ENCODE measurements at places on chromosomes 1 and 21.

DNA sequence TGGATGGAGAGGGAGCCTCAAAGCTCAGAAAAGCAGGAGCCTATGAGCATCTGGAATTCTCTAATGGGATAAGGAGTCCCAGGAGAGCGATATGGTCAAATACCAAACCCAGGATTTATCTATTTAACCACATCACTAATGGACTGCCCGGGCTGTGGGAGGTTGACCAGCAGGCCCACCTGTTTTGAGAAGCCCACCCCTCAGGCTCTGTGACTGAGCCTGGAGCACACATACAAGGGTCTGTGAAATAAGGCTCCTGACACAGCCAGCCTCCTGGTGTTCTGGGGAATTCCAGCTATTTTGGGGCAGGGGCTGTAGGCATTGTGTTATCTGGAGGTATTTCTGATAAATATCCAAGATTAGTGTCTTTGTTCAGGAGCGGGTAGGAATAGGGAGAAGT, 132.0 kb upstream of the C1orf21 start:
- no peak for DNase-seq

GRCh38 chr1:19703280-19703679, 38.6 kb downstream of the HTR6 start:
- no peak for DNase-seq

DNA sequence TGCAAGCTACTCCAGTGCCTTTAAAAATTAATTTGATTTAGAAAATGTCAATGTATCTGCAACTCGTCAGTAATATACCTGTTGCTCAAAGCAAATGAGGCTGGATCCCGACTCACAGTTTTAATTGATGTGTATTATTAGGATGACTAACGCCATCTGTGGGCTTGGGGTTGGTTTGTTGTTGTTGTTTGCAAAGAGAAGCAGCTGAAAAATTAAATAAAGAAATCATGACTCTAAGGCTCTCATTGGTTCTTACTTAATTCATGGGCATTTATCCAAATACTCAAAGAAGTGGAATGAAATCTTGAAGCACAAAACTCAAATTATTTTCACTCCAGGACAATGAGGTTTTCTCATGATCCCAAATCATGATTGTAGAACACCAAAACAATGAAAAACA, 46.4 kb downstream of the SEC16B start:
- DNase-seq, result no peak

DNA sequence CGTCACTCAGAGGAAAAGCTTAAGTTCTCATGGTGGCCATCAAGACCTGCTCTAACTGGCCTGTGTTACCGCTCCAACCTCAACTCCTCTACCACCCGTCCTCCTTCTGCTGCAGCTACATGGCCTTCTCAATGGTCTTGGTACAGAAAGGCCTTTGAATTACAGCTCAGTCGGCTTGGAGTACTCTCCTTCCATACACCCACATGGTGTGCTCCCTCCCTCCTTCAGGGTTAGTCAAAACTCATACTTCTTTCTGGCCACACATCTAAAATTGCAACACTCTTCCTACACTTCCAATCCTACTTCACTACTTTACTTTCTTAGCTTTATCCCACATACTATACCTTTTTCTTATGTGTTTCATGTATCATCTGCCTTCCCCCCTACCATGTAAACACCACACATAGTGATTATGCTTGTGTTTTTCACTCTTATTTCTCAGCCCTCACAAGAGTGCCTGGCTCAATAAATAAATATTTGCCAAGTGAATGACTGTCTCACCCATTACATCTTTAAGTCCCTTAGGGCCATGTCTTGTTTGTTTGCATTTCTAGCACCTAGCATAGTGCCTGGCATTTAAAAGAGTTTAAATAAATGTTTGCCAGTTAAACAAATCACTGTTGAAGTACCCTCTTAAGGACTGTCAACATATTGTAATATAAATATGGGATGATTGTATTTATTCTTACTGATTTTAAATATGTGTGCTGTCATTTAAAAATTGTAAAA, 37.6 kb upstream of the HMCN1 start:
- no peak for DNase-seq

- DNase-seq, result no peak
These were observed 1188.3 kb downstream of the BRINP3 start for GRCh38 chr1:189289346-189289745.

DNA sequence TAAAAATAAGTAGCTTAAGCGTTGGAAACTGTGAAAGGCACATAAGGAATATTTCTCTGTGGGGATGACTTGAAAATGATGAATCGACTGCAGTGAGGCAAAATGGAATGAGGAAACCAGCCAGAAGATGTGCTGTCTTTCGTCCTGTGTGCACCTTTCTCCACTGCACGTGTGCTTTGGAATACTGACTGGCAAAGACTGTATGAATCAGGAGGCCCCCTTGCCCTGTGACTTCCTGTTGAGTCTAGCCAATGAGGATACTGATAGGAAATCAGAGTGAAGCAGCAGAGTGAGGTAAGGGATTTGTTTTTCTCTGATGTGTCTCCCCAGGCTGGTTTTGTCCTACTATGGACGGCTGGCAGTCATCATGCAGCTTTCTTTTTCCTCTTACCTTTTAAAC, 118.2 kb upstream of the ADGRL4 start:
- no peak for DNase-seq

- no peak for DNase-seq
These were observed 694 bp downstream of the ZBTB7B start for GRCh38 chr1:155003227-155003765.

DNA sequence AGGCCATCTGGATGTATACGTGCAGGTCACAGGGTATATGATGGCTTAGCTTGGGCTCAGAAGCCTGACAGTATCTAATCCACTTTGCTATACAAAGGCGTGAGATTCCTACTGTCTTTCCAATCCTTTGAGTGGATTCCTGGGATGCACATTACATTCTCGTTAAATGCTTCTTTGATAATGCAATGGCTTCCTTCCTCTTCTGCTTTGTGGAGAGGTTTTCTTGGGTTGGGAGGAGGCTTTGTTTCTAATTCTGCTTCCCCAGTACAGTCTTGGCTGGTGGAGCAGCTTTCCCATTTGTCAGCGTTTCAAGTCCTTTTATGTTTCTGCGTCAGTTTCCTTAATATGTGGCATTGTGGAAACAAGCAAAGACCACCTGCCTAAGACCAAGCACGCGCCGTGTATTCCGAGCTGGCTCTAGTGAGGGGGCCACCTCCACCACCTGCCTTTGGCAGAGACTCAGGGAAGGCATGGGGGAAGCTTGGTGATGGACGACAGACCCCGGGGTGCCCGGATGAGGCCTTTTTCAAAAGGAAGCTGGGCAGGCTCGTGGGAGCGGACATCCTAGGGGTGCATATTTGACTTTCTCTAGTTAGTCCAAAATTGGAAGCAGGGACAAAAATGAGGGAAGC, 72.7 kb downstream of the WDR4 start:
- no peak for DNase-seq

- no peak for DNase-seq
These were observed 2.5 kb upstream of the TRAPPC3 start for GRCh38 chr1:36151845-36152203.

DNA sequence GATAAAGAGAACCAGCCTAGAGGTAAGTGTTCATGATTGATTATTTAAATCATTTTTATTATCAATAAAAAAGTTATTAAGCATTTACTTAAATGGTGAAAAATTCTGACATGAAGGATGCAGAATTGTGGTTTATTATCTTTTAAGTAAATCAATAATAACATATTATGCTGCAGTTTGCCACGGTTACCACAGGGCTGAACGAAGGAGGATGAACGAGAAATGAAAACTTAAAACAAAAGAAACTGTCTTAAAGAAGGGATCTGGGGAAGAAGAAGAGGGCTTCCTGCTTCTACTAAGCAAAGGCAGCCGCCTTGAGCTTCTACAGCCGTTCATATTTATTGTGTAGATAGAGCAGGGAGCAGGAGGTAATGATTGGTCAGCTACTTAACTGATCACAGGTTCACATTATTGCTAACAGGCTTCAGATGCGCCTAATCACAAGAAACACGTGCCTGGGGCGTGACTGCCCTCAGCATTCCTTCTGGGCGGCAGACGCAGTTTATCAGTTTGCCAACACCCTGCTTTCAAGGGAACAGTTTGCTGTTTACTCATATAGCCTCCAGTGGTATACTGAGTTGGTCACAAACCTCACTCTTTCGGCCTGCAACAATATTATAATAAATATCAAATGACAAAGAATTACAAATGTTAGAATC, 5.8 kb upstream of the FNBP1L start:
- DNase-seq, result no peak

GRCh38 chr21:44670642-44671432, 4.1 kb upstream of the KRTAP12-2 start:
- no peak for DNase-seq

GRCh38 chr1:22457836-22458235, 6.2 kb downstream of the ZBTB40 start:
- DNase-seq, result no peak

GRCh38 chr1:229203030-229203751, 67.7 kb upstream of the RAB4A start:
- DNase-seq, result peak; percentile 14

GRCh38 chr1:53255031-53255430, 16.7 kb upstream of the MAGOH start:
- no peak for DNase-seq

DNA sequence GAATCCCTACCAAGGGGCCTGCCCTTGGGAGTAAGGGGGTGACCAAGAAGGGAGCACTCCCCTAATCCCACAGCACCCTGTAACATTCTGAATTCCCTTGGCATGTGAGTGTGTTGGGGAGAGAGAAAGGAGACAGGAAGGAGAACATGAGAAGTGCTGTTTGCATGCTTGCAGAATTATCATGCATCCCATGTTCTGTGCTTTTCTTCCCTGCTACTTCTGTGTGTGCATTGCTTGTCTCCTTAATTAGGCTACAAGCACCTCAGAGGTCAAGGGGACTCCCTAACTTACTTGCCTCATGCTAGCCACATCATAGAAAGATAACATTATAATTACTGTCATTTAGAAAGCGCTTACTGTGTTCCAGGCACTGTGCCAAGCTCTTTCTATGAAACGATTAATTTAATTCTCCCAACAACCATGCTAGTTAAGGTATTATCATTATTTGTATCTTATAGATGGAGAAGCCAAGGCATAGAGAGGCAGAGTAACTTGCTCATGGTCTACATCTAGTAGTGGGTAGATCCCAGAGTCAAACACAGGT, 11.1 kb downstream of the NOS1AP start:
- no peak for DNase-seq

DNA sequence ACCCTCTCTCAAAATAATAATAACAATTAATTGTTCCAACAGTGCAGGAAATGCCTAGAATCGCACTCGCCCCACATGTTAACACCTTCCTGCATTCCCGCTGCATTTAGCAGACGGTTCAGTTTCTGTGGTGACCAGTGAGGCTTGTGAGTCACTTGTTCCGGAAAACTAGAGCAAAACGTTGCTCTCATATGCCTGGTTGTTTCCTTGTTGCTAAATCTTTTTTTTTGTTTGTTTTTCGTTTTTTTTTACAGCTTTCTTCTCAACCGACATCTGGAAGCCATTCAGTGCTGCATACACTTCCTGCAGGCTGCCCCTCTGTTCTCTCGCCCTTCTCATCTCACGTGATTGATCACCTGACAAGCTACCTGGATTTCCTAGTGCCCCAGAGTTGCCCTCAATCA, 56.9 kb upstream of the TMPRSS2 start:
- DNase-seq, result peak; percentile 7

GRCh38 chr1:154796303-154796892, 73.7 kb downstream of the KCNN3 start:
- no peak for DNase-seq

DNA sequence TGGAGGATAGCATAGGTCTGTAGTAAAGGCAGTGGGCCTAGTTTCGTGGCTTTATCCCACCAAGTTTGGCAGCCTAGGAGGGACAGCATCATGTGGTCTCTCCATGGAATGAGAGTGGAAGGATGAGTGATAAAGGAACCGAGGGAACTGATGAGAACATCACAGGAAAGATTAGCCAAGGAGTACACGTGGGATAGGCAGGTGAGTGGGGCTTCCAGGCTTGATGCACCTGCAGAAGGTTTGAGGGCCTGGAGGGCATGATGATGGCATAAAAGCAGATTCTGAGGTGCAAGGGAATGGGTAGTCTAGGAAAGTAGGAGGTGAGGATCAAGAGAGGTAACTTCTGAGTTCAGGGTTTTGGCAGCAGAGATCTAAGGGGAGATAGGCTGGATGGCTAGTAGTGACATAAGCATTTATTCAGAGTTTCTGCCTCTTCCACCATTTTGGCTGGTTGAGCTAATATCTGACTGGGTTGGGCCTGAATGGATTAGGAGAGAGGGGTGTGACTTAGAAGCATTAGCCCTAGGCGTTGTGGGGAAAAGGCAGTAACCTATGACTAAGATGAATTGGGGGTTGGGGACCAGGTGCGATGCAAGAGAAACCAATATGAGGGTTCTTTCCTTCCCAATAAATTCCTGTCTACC, 9.1 kb downstream of the PTGFRN start:
- DNase-seq, result no peak

DNA sequence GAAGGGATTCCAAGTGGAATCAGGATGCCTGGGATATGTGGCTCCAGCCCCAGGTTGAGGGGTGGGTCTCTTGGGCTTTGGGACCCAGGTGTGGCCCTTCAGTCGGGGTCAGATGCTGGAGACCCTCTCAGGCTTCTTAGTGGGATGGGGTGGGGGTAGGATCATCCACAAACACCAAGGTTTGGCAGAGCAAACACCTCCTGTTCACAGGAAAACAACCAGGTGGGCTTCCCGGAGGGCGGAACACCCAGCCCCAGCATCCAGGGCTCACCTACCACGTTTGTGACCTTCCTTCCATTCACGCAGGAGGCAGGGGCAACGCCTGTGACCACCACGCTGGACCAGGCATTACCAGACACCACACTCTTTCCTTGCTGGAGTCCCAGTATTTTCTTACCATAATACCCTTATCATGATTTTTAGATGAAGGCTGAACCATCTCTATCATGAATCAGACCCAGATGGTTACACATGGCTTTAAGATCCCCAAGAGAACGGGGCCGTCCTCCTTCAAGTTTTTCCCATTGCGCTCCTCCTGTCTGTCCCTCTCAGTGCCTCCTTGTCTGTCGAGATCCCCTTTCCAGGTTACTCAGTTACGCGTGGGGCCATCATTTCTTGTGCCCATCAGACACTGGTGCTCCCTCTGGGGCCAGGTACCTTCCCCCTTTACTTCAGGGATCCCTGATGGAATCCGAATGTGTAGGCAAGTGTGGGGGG, 428.2 kb downstream of the NPHP4 start:
- no peak for DNase-seq

DNA sequence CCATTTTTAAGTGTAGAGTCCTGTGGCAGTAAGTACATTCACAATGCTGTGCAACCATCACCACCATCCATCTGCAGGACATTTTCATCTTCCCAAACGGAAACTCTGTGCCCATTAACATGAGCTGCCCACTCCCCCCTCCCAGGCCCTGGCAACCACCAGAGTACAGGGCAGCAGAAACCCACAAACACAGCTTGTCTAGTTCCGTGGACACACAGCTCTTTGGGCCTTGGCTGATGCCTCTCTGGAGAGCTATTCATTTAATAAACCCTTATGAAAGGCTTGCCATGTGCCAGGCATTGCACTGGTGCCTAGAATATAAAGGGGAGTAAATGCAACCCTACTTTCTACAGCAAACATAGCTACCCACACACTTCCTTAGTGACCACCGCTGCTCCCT, 28.0 kb downstream of the STUM start:
- DNase-seq, result no peak

- DNase-seq, result no peak
These were observed 98.5 kb downstream of the RERE start for GRCh38 chr1:8718850-8719361.
